AG04449 (cell line): ENCODE measurements at places on chromosomes 6 and 20.

DNA sequence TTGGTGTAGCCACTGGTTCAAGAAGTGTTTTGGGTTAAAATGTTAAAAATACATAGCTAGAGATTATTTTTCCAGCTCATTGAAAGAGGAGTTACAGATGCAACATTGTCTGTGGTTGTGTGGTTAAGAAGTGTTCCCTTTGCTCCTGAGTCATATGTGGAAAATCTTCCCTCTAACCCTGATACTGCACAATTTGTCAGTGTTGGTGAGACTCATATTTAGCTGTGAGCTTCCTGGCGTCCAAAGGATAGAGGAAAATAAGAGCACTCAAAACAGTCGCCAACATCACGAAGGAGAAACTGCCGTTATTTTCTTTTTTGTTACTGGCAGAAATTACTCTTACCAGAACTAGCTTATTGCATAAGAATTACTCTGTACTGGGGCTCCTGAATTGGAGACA lies 250.4 kb downstream of the CDH4 start:
- DNase-seq, result no peak

DNA sequence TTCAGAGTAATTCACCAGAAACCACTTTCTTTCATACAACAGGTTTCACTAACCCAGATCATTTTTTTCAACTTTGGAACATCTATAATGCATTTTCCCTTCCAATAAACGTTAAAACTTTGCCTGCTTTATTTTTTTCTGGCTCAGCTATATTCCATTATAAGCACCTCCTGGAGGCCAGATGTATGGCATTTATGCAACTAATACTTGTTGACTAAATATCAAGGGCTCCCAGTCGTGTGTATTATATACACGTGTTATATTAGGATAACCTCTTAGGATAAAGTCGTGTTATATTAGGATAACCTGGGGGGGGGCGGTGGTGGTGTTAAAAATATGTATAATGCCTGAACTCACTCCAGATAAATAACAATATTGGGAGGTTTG lies 6.7 kb downstream of the OPN5 start:
- DNase-seq, result no peak

DNA sequence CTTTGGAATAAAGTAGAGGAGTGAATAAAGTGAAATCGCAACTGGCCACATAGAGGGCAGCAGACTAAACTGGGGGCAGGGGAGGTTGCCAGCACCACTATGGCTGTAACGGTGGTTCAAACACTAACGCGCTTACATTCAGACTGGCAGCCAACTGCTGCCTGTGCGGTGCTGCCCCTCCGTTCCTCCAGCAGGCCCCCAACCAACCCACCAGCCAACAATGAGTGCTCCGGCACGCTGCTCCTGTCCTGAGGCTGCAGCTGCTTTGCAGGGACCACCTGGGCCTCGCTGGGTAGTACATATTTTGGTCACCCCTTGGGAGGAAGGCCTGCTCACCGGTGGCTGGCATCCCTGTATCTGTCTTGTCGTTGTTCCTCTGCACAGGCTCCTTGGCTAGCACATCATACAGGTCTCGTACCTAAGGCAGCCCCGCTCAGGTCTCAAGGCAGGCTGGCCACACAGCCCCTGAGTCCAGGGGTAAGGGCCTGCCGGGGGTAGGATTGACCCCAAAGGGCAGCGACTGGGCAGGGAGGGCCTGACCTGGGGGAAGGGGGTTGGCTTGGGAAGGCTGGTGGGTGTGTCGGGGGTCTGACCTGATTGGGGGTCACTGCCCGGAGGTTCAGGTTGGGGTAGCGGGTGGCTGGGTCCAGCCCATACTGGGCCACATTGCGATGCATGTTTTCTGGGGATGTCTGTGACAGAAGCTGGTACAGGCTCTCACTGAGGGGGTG lies 6.3 kb downstream of the MICAL1 start:
- DNase-seq, result no peak

- no peak for DNase-seq
These were observed 28.9 kb downstream of the SNX5 start for GRCh38 chr20:17939622-17940223.

GRCh38 chr20:21941941-21942805 lies 236.7 kb downstream of the PAX1 start:
- no peak for DNase-seq

- DNase-seq, result no peak
These were observed 30.6 kb upstream of the PIM1 start for GRCh38 chr6:37139230-37139962.

GRCh38 chr6:151379933-151380847 lies 11.2 kb downstream of the ZBTB2 start:
- DNase-seq, result no peak

GRCh38 chr6:157328108-157328692 lies 4.9 kb upstream of the TMEM242 start:
- no peak for DNase-seq

GRCh38 chr20:35653893-35654292 lies 10.8 kb downstream of the CPNE1 start:
- DNase-seq, result no peak

DNA sequence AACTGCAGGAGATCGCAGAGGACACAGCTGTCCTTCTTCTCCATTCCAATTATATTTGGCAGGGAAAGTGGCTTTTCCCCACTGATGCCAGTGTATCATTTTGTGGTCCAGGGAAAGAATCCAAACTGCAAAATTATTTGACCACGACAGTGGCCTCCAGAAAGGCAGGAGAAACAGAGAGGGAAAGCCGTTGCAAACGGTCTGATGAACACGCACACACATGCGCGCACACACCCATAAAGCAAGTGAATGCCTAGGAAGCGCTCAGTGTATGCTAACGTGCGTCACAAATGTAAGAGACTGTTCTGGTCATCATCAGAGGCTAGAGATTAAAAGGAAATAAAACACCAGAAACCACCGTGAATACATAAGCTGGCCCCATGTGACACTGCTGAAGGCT lies 54.0 kb downstream of the NPEPL1 start:
- DNase-seq, result no peak

- DNase-seq, result no peak
These were observed 38.4 kb upstream of the EIF2S2 start for GRCh38 chr20:34150306-34151000.

GRCh38 chr6:44309092-44309491 lies 4.1 kb downstream of the AARS2 start:
- no peak for DNase-seq

- DNase-seq, result no peak
These were observed 240.1 kb upstream of the TBX18 start for GRCh38 chr6:85004361-85004995.

- no peak for DNase-seq
These were observed 26.4 kb downstream of the ARMC2 start for GRCh38 chr6:108874470-108875160.

- DNase-seq, result peak; percentile 85
These were observed 2.8 kb upstream of the PHF20 start for GRCh38 chr20:35768731-35769664.

GRCh38 chr20:41691443-41691842 lies 73.3 kb upstream of the CHD6 start:
- no peak for DNase-seq

GRCh38 chr6:155041741-155042279 lies 46.7 kb downstream of the TIAM2 start:
- DNase-seq, result no peak

GRCh38 chr6:128855581-128856085 lies 27.3 kb upstream of the LAMA2 start:
- no peak for DNase-seq

- DNase-seq, result no peak
These were observed 448 bp upstream of the RIN2 start for GRCh38 chr20:19757487-19758132.

DNA sequence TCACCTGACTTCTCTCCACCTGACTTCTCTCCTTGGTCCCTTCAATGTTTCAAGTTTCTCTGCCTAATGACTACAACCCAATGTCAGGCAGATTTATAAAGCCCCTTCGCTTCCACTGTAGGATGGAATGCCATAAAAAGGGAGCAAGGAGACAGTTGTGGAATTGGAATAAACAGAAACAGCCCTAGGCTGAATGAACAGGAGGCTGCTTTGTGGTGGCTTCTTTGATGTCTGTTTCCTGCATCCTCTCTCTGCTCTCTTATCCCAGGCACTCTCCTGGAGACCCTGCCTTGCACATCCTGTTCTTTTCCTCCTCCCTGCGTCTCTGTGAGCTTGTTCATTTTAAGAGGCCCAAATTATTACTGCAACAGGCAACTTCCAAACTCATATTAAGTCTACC lies 16.9 kb downstream of the MUCL3 start:
- no peak for DNase-seq

GRCh38 chr6:89139509-89140346 lies 6.1 kb upstream of the PM20D2 start:
- DNase-seq, result no peak

- no peak for DNase-seq
These were observed 121.6 kb downstream of the PREX1 start for GRCh38 chr20:48706116-48706656.

- DNase-seq, result no peak
These were observed 871 bp upstream of the SYNDIG1 start for GRCh38 chr20:24468401-24469115.

- DNase-seq, result no peak
These were observed 89.9 kb downstream of the PLCB1 start for GRCh38 chr20:8221887-8222419.

GRCh38 chr6:111838749-111839484 lies 34.3 kb downstream of the FYN start:
- DNase-seq, result no peak

DNA sequence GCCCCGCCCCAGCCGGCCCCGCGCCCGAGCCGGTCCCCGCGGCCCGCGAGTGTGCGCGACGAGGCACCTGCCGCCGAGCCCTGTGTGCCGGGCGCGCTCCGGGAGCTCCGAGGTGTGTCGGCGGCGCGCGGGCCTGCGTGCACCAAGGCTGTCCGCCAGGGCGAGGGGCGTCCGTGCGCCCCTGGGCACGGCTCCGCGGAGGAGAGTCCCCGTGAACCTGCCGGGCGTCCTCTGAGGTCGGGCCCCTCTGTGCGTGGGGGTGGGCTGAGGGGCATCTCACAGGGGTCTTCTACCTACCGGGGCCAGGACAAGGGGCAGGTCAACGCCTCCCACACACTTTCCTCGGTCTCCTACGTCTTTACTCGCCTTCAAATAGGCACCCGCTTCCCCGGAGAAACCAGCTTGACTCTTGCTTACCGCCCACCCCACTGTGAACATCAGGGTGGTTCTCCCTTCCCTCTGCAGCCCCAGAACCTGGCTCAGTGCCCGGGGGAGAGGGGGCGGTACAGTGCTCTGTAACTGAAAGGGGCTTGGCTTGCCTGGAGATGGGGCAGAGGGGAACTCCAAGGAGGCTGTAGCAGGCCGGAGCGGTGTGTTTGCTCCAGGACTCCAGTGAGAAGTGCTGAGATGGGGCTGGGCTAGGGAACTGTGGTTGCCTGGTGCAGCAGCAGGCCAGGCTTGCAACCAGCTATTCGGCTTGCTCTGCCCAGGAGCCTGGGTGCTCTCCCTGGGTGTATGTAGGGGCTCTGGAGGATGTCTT lies at the start of gene SAMD10:
TSS of gene SAMD10 (minus strand) at position 86 of the 760 bp plus-strand sequence. CDS start 175 bp downstream, outside the sequence.
- no peak for DNase-seq

GRCh38 chr20:63183422-63184146 lies 32.3 kb downstream of the YTHDF1 start:
- DNase-seq, result no peak

DNA sequence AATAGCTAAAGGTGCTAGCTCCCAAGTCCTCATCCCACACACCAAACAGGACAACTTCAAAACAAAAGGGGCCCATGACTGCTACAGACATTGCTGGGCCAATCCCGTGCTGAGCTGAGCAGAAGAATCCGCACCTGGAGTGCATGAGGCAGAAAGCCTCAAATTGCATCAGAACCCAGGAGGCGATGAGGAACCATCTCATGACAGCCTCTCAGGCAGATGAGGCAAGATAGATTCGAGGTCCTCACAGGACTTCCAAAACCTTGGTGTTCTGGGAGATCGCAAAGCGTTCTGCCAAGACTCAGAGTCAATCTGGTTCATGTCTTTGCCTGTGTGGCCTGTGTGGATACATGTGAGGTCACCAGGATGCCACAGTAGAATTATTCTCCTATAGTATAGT lies 32.8 kb upstream of the SSTR4 start:
- no peak for DNase-seq

GRCh38 chr6:26439151-26440125 lies 866 bp upstream of the BTN3A3 start:
- DNase-seq, result no peak

DNA sequence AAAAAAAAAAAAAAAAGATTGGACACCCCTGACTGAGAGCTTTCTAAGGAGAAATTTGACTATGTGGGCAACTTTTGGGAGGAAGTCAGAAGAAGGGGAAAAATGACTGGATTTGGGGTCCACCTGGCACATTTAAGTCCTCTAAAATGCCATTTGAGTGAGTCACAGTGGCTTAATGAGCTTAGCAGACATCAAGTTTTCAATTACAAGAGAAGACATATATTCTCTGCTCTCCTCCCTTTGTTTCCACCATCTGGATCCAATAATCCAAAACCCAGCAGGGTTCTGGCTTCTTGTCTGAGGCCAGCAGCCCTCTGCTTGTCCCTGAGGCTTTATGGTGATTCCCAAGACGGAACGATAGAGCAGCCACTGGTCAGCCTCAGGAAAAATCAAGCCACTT lies 6.9 kb downstream of the PI3 start:
- DNase-seq, result no peak

DNA sequence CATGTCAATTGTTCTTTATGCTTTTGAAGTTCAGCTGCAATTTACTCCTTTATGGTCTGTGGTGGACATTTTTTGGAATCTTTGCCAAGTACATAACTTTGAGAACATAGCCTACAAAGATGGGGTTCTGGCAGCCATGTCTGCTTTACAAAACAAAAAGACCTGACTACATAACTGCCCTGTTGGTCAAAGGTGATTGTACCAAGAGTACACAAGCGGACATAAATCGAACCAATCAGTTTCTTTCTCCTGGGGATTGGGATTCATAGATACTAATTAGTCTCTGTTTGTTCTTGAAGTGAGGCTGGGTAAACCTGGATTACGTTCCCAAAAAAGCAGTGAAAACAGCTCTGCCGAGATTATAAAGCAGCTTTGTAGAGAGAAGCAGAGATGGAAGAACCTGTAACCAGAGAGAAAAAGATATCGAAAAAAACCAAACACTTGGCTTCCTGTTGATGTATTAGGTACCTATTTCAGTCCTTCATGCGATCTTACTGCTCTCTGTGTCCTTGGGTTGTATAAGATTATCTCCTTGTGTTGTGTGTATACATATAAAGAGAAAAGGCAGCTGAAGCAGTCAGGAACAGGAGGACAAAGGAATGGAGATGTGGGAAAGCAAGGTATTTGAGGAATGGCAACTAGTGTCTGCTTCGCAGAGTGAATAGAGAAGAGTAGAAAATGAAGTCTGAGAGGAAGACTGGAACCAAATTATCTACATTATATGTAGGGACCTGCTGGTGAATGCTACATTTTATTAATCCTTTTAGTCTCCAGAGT lies 2.7 kb upstream of the ZFAND3 start:
- DNase-seq, result no peak

DNA sequence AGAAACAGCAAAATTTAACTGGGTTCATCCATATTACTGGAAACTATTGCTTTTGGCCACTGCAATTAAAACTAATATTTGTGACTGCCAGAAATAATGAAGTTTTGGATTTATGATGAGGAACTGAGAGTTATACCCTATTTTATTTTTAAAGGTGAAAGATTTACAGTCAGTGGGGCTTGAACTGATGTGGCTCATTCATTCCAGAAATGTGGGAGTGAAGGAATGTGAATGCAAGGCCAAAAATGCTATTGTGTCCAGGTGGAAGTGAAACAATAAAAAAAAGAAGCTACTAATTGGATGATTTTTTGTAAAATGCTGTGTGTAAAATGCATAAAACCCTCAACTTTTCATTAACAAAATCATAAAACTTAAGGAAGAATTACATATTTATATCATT lies 491.9 kb downstream of the COL12A1 start:
- no peak for DNase-seq
